ENCODE measurements at places on chromosomes 5 and 9.

- peak overlapping the region; percentile 81 for H3K27ac ChIP-seq
- peaks cover 25% of the 10 kb centered on the region for H3K36me3 ChIP-seq
- H3K27me3 ChIP-seq = no peaks in the 10 kb centered on the region
- no peak overlapping the region for H3K4me3 ChIP-seq
- DNase-seq = no peak
Measured at GRCh38 chr9:68983522-68984424, 30.1 kb downstream of the PRKACG start.

GRCh38 chr9:100602342-100602801 is 24.5 kb downstream of the CAVIN4 start:
- H3K4me1 ChIP-seq = peaks cover 12% of the 10 kb centered on the region
- no peak overlapping the region for H3K4me3 ChIP-seq
- no peak overlapping the region for H3K27ac ChIP-seq
- no peak for DNase-seq
- no peaks in the 10 kb centered on the region for H3K36me3 ChIP-seq

DNA sequence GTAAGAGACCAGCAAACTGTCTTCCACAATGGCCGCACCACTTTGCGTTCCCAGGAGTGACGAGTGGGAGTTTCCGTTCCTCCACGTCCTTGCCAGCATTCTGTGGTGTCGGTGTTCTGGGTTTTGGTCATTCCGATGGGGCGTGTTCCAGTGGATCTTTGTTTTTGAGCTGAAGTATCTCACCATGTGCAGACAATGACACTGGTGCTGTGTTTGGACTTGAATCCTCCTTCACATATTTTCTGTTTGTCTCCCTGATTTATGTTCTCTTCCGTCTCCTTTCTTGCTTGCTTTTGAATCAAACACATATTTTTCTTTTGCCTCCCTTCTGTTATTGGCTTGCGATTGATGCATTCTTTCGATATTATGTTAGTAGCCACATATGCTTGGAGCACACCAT is 60.8 kb upstream of the IRX4 start:
- H3K36me3 ChIP-seq = no peaks in the 10 kb centered on the region

DNA sequence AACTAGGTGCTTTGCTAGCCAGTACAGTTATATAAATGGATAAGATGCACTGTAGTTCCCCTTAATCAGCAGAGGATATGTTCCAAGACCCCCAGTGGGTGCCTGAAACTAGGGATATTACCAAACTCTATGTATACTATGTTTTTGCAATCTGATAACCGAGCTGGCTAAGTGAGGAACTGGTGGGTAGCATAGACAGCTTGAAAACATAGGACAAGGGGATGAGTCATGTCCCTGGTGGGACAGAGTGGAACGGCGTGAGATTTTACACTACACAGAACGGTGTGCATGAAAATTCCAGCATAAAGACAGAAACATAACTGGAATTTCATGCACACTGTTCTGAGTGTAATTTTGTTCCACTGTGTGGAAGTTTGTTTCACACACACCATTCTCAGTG is 86.9 kb downstream of the BASP1 start:
- H3K27me3 ChIP-seq = no peaks in the 10 kb centered on the region
- H3K27ac ChIP-seq = no peak overlapping the region
- no peak overlapping the region for H3K4me3 ChIP-seq
- peaks cover 2% of the 10 kb centered on the region for H3K4me1 ChIP-seq
- no peaks in the 10 kb centered on the region for H3K36me3 ChIP-seq

GRCh38 chr9:134218230-134218629 is 53.9 kb upstream of the RNU6ATAC start:
- H3K27me3 ChIP-seq = peaks cover 2% of the 10 kb centered on the region
- no peak for DNase-seq
- no peak overlapping the region for H3K4me3 ChIP-seq
- H3K36me3 ChIP-seq = no peaks in the 10 kb centered on the region
- peaks cover 14% of the 10 kb centered on the region for H3K4me1 ChIP-seq

- no peaks in the 10 kb centered on the region for H3K36me3 ChIP-seq
- H3K27ac ChIP-seq = no peak overlapping the region
- no peaks in the 10 kb centered on the region for H3K4me1 ChIP-seq
- peaks cover 10% of the 10 kb centered on the region for H3K27me3 ChIP-seq
- no peak for DNase-seq
Measured at GRCh38 chr5:2001300-2001699, 118.6 kb upstream of the IRX4 start.

DNA sequence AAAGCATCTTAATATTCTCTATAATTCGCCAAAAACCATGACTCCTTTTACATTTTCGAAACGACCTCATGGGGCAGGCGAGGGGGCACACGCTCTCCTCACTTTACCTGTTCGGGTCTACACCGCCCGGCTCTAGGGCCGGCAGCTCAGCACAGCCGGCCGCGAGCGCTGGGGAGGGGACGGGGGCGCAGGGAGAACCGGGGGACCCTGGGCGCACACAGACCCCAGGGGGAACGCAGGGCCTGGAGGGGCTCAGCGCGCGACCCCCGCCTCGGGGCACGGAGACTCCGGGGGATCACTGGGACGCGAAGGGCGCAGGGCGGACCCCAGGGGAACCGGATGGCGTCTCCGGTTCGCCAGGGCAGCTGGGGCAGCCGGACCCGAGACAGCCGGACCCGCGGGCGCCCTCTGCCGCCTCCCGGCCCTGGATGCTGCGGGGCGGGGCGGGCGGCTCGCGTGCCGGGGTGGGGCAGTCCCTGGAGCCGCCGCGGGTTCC is at the start of gene AHRR:
Gene AHRR (plus strand): TSS at position 485 of the 496 bp plus-strand sequence. CDS start 22,189 bp downstream, outside the sequence.
- H3K36me3 ChIP-seq = peaks cover 58% of the 10 kb centered on the region
- DNase-seq = peak; percentile 63
- peaks cover 33% of the 10 kb centered on the region for H3K27me3 ChIP-seq
- peak within 1 kb of the TSS; percentile 92 for H3K4me3 ChIP-seq

- DNase-seq = no peak
- no peak overlapping the region for H3K4me3 ChIP-seq
- no peaks in the 10 kb centered on the region for H3K36me3 ChIP-seq
Measured at GRCh38 chr5:78534148-78534904, 114.2 kb downstream of the LHFPL2 start.

DNA sequence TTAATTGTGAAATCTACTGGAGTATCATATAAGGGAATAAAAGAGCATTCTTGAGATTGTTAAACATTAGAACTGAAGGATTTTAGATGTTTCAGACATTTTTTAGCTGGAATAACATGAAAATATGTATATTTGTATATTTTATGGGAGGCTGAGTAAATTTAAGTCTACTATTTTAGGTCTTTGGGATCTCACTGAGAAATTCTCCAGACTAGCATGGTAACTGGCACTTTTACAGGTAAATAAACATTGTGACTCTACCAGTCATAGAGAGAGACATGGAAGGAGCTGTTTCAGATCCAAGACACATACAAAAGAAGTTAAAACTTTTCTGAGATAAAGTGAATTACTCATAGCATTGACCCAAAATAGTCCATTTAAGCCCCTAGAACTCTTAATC is 59.4 kb downstream of the NDUFAF2 start:
- H3K27ac ChIP-seq = no peak overlapping the region
- no peaks in the 10 kb centered on the region for H3K36me3 ChIP-seq
- no peaks in the 10 kb centered on the region for H3K4me1 ChIP-seq
- no peak for DNase-seq
- no peaks in the 10 kb centered on the region for H3K27me3 ChIP-seq
- no peak overlapping the region for H3K4me3 ChIP-seq

DNA sequence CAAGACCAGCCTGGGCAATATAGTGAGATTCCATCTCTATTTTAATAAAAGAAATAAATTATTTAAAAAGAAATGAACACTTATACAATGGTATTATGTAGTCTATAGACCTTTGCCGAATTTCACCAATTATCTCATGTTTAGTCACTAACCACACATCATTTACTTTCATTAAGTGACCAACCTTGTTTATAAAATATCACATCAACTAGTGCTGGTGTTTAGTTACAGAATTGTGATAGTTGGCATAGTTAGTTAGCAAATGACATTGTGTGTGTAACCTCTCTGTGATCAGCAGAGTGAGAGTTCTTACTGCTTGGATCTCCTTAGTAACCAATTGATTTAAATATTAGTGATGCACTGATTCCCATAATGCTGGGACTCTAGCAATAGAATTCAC is 71.8 kb downstream of the PRR16 start:
- H3K36me3 ChIP-seq = no peaks in the 10 kb centered on the region
- no peak overlapping the region for H3K4me3 ChIP-seq
- no peak for DNase-seq
- no peaks in the 10 kb centered on the region for H3K27me3 ChIP-seq
- no peak overlapping the region for H3K27ac ChIP-seq

DNA sequence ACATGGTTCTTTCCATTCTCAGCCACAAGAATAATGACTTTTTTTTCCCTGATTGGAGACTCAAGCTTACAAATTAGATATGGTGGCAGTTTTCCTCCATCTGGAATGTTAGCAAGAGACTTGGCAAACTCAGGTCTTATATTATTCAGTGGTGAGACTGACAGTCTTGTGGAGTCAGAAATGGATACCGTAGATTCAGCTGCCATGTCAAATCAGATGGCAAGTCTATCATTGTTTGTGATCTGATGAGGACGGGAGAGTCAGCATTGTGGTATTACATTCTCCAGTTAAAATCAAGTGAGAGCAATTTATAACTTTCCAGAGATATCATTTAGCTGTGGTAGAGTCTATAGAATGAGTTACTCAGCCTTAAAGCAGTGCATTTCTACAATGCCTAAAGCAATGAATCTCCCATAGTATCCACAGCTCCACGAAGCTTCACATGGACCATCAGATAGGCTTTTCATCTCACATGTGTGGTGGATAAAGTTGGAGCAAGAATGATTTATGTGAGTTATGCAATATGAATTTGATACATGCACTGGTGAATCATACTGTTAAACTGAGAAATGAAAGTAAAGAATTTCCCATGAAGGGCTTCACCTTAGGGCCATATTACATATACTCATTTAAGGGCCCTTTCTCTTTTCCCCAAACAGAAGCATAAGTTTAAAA is 430.6 kb downstream of the ZNF608 start:
- no peak overlapping the region for H3K27ac ChIP-seq
- no peak overlapping the region for H3K4me3 ChIP-seq
- H3K4me1 ChIP-seq = peaks cover 2% of the 10 kb centered on the region
- H3K27me3 ChIP-seq = no peaks in the 10 kb centered on the region

DNA sequence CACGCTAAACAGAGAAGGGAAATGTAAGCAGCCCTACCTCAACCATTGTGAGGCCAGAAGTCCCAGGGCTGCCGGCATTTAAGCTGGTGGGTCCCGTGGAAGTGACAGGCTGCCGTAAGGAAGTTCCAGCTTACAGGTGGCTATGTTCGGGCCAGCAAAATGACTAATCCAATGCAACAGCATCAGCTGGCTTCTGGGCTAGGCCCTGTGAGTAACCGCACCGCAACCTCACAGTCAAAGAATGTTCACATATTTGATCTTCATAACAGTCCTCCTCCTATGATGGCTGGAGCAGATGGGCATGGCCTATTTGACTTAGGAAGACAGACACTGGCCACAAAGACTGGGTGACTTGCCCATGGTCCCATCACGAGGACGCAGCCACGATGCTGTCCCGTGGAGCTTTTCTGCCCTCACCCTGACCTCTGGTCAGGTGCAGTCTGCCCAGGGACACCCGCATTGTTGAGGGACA is 88.2 kb downstream of the LIFR start:
- no peak overlapping the region for H3K4me3 ChIP-seq
- H3K27me3 ChIP-seq = peaks cover 23% of the 10 kb centered on the region
- H3K36me3 ChIP-seq = no peaks in the 10 kb centered on the region

GRCh38 chr5:113230711-113231652 is 203.8 kb downstream of the TSSK1B start:
- H3K4me3 ChIP-seq = no peak overlapping the region
- no peak for DNase-seq
- no peaks in the 10 kb centered on the region for H3K36me3 ChIP-seq
- peaks cover 29% of the 10 kb centered on the region for H3K27me3 ChIP-seq
- no peaks in the 10 kb centered on the region for H3K4me1 ChIP-seq
